HS-5 (cell line): ENCODE measurements at places on chromosomes 11 and 22.

- no peak for DNase-seq
These were observed 81.7 kb upstream of the PRR5 start for GRCh38 chr22:44620129-44620840.

DNA sequence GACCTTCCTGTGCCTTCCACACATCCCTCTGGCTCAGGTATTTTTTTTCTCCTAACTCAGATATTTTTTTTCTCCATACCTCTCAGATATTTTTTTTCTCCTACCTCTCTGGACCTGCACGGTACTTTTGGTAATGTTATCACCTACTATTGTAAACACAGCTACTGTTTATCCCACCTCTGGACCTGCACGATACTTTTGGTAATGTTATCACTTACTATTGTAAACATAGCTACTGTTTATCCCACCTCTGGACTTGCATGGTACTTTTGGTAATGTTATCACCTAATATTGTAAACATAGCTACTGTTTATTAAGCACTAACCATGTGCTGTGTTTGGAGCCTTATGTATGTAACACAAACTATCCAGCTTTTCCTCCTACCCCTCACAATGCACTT, 12.1 kb upstream of the UPB1 start:
- no peak for DNase-seq

DNA sequence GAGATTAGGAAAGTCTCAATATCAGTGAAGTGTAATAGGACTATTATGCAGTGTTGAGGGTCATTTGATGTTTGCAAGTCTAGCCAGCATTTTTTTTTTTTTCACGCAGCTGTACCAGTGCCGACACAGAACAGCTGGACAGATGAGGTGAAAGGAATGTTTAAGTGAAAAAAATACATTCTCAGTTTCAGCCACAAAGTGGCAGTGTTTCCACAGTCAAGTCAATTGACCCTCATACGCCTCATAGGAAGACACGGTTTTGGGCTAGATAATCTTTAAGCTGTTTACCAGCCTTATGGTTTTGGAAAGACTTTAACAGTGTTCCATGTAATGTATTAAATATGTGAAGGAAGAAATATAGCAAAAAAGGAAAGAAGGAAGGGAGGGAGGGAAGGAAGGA, 349.9 kb upstream of the ANO3 start:
- peak; percentile 41 for DNase-seq

- no peak for DNase-seq
These were observed 21.0 kb upstream of the UVRAG start for GRCh38 chr11:75793966-75794365.

DNA sequence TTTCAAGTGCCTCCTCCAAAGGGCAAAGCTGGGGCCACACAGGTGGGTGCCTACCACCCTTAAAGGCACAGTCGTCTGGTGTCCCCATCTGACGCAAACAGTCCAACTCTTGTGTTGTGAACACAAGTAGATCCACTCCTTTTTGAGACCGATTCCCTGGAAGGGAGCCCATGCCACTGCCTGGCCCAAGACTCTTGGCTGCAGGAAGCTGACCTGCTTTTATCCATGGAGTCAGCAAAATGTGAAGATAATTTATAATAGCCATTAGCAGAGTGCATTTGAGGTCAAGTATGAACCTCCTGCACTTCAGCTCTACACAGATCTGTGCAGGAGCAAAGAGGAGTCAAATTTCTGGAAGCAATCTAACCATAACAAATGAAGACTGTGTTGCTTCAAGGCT, 68.5 kb downstream of the ADM start:
- no peak for DNase-seq

DNA sequence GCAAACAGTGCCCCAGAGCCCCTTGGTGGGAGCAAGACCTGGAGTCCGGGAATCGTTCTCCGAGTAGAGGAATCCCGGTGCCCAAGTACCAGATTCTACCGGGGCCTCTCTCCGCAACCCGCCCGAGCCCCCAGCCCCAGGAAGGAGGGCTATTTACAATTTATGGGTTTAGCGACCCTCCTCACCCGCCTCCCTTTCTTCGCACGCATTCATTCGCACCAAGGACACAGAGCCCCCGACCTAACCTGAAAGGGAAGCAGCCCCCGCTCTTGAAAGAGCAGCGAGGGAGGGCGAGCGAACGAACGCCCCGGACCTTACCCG, 628 bp downstream of the LRP4 start:
- DNase-seq, result no peak

GRCh38 chr22:45105281-45105702, 58.4 kb upstream of the NUP50 start:
- DNase-seq, result peak; percentile 90

- no peak for DNase-seq
These were observed 72.9 kb upstream of the EED start for GRCh38 chr11:86171627-86172026.

DNA sequence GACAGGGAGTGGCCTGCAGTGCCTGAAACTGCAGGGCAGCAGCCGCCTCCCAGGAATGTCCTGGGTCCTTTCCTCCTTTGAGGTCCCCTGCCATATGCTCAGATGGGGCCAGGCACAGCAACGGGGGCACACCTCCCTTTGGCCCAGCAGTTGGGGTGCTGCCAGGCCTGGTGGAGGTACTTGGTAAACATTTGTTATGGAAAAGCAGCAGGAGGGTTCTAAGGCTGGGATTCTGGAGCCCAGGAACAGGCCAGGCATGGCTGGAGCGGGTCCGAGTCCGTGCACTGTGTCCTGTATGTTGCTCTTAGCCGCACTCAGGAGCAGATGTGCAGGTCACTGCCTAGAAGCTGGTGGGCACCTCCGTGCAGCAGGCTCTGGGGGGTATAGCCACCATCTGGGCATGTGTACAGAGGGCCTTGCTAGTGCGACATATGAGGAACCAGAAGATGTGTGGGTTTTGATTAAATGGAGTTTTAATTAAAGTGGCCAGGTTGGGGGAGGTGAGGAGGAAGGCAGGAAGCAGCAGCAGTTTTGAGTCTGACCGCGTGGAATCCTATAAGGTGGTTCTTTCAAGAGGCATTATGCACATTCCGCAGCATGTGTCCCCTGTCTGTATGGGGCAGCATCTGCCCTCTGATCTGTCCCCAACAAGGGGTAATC, 1.5 kb downstream of the ADORA2A start:
- DNase-seq, result no peak

DNA sequence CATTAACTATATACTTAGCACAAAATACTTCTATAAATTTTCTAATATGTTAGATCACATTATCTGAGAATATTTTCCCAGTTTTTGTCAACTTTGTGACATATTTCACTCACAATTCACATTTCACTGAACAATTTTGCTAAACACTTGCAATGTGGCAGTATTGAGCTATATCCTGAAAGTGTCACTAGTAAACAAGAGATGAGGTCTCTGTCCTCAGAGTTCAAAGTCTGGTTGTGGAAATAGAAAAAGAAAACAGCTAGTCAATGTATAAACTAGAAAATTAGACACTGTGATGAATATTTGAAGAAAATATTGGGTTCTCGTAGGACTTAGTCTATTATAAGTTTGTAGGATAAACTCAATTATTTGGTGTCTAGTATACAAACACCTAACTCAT, 87.4 kb upstream of the CHORDC1 start:
- no peak for DNase-seq

DNA sequence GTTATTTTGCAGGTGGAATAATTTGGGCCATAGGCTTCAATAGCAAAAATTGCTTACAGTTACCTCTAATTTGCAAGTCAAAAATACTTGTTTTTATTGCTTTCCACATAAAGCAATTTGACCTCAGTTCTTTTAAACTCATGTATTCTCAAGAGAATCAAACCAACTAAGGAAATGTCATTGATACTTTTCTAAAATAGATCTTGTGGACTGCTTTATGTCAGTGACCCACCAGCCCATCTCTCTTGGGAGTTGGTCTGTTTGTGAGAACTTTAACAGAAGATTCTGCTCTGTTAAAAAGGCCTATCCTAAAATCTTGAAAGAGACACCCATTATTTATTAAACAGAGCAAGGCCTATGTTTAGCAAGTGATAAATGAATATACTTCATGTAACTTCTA, 75.2 kb downstream of the DDIAS start:
- no peak for DNase-seq

DNA sequence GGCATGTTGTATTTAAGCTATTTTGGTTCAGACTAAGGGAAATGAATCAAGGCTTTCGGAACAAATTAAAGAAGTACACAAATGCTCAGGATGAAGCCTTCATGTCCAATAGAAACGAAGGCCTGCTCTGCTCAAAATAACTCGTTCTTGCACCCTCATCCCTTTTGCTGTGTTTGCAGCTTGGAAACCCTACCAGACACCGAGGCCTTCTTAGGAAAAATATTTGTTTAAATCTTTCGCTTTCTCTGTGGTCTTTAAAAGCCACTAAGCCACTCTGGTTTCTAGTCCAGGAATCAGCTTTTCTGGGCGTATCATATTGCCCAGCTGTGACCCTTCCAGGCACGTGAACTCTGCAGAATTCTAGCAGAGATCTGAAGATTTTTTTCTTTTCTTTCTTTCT, 60.9 kb upstream of the HSPA8 start:
- no peak for DNase-seq

DNA sequence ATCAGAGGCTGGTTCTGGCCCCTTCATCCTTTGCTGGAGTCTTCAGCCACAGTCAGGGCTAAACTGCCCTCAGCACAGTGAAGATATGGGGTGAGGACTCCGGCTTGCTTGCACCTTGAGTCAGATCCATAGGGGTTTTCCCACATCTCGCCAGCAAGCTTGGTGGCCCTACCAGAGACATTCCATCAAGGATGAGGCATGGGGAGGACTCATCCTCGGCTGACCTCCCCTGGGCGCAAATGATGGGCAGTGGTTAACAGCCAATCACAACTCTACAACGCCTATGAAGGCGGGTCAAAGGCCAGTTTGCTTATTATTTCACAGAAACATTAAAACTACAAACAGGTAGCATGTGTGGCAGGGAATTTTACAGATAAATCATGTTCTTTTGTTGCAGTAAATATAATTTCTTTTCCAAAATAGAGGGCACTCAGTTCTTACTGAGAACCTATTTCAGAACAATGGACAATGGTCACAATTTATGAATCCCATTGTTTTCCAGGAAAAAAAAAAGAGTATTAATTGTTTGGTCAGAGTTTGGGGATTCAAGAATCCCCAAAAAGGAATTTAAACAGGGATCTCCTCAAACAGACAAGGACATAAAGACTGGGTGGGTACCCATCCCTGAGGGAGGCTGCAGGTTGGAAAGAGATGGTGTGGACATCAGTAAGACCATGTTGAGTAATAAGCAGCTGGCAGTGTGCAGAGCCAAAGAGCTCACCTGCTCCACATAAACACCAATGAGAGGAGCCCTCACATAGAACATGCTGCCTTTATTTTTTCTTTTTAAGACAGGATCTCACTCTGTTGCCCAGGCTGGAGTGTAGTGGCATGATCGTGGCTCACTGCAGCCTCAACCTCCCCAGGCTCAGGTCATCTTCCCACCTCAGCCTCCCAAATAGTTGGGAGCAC, 14.8 kb downstream of the PLAAT3 start:
- DNase-seq, result peak; percentile 86

- DNase-seq, result peak; percentile 73
These were observed 6.9 kb upstream of the GAL start for GRCh38 chr11:68677432-68677831.

DNA sequence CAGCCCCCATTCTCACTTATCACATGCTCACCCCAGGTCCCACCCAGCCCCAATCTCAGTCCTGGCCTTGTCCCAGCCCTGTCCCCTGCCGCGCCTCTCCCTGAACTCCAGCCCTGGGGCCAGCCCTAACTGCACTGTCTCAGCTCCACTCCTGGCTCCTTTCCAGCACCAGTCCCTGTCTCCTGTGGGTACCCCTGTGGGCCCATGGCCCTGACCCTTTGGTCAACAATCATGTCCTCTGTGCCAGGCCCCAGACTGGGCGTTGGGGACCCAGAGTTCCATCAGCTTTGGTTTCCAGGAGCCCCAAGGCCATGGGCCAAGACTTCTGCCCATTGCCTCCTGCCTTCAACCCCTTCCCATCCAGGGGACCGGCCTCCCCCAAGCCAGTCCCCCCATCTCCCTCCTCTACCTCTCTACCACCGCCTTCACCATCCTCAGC, 757 bp downstream of the SPI1 start:
- DNase-seq, result no peak

DNA sequence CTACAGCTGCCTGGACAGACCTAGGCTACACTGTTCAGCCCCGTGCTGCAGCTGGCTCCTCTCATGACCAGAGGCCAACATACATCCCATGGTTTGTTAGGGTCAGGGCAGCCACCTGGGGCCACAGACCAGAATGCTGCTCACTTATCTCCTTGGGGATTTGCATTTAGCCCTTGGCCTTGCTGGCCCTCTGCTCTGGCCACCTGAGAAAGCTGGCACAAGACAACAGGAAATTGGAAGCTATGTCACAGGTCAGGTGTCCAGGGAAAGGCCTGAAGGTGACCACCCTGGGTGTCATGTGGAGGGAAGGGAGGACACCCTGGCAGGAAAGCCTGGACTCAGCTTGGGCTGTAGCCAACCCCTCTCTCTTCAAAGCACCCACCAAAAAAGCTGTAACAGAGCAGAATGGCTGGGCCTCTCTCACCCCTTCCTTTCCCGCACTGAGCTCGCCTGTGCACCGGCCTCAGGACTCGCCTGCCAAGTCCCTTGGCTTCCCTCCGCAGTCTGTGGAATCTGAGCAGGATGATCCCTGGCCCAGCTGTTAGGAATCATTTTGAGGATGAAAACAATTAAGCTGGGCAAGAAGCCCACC, 86.3 kb downstream of the SNX19 start:
- DNase-seq, result no peak

GRCh38 chr11:59223611-59224010, 10.9 kb upstream of the MPEG1 start:
- DNase-seq, result no peak

GRCh38 chr22:27853424-27853823, 51.9 kb upstream of the MN1 start:
- no peak for DNase-seq

GRCh38 chr22:49046546-49047361, 780.9 kb downstream of the BRD1 start:
- no peak for DNase-seq

DNA sequence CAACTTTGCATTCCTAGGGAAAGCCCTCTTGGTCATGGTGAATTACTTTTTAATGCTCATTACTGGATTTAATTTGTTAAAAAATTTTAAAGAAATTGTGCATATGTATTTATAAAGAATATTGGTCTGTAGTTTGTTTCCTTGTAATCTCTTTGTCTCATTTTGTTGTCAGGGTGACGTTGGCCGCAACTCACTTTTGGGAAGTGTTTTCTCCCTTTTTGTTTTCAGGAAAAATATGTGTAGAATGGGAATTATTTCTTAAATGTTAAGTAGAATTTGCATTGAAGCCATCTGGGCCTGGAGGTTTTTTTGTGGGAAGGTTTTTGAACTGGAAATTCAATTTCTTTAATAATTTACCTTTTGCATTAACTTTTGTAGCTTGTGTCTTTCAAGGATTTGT, 149.1 kb downstream of the UVRAG start:
- no peak for DNase-seq

DNA sequence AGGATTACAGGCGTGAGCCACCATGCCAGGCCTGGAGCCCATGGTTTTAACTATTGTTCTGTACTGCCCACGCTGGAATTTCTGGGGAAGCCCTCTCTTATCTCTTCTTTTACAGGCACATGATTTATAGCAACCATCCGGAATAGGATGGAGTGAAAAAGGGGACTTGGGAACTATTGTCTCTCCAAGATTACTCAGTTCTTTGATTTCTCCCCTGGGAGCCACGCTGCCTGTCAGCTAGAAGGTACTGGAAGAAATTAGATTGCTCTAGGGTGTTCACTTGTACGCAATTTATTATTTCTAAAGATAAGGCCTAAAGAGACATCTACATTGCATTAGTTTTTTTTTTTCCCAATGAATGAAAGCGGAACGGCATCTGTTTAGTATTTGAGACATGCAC, 65.6 kb upstream of the PTPRJ start:
- no peak for DNase-seq
